ENCODE measurements at places on chromosomes 4 and X. TPM values are rescaled to one million over a fixed set of nuclear protein-coding genes. Genes with fewer than 3 reads are reported as not detected.

SYP gene
- polyA plus RNA-seq, result 2.8 TPM

SMIM9 gene
- not detected for polyA plus RNA-seq

FGFBP1 gene
- polyA plus RNA-seq, result not detected

- DNase-seq, result no peak
These were observed 74.3 kb downstream of the SNX25 start for GRCh38 chr4:185283723-185284122.

DNA sequence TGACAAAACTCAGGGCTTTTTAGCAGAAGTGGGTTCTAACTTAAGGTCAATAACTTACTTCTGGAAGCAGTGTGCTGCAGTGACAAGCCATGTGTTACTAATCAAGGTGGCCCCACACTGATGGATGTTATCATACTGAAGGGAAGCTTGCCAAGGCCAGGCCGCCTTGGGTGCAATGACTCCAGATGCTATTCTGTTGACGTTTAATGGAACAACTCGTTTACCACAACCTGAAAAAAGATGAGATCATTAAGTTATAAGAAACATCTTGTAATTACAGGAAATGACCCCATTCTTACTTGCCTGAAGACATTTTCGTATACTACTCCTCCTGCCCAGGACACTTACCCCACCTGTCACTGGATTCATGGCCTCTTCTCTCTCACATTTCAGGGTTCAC is 38.9 kb upstream of the TMPRSS11D start:
- DNase-seq, result no peak

DNA sequence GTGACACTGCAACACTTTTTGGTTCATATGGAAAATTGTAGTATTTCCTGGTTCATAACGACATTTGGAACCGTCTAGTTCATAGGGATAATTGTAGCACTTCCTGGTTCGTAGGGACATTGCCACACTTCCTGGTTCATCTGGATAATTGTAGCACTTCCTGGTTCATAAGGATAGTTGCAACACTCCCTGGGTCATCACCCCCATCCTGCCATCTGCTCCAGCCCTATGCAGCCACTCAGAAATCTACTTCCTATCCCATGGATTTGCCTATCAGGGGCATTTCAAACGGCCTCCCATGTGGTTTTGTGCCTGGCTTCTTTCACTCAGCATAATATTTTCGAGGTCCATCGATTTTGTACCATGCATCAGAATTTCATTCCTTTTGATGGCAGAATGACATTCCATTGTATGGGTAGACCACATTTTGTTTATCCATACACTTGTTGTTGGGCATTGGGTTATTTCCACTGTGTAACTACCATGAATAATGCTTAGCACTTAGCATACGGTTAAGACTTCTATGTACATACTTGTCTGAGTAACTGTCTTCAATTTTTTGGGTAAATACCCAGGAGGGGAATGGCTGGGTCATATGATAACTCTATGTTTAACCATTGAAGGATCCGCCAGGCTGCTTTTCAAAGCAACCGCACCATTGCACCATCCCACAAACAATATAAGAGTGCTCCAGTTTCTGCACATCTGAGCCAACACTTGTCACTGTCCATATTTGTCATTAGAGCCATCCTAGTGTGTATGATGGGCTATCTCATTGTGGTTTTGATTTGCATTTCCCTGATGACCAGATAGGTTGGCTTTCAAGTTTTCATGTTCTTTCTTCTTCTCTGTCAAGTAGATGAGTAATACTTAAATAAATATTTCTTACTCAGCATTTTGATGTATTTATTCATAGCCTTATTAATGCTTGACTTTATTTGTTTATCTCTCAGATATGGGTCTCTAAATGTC is 58.3 kb upstream of the CD99 start:
- DNase-seq, result no peak
